ENCODE measurements at places on chromosomes 11 and 22.

GRCh38 chr11:126002181-126002580, 56.3 kb downstream of the VSIG10L2 start:
- DNase-seq = no peak

DNA sequence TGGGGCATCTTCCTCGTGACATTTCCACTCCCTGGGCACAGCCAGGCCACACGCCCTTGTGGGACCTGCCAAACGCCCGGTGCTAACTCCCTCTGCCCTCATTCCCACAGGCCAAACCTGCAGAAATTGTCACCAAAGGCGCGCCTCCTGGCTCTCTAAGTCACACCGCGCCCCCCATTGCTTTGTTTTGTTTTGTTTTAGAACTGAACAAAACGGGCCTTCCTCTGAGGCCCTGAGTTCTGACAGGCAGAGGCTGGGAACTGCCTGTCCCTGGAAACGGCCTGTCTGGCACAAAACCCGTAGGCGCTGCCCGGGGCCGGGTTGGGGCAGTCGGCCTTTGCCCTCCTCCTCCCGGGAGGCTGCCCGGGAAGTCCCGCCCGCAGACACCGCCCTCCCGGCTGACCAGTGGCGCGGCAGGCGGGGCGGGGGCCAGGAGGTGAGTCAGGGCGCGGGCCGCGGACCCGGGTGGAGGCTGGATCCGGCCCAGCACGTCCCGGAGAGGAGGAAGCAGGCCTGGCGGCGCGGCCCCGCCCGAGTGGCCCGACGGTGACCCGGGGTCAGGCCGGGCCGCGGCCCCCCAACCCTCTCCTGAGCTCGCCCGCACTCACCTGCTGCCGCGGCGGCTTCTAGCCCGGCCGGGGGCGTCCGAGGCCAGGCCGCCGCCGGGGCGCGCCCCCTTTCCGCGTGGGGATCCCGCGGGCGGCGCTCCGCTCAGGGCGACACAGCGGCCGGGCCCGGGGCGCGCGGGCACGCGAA, 465 bp downstream of the SUN2 start:
- peak; percentile 75 for DNase-seq

DNA sequence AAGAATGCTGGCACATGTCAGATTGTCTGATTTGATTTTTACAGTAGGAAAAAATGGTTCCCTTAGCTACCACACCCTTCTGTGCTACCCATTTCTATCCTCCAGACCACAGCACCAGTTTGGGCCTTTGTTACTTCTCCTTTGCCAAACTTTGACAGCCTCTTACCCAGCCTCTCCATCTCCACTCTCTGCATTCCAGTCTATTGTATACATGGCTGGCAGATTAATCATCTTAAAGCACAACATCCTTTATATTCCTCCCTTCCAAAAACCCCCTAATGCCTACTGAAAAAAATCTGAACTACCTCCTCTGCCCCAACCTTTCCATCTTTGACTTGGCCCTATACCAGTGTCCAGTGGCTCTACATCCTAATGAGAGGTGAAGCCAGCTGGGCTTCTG, 10.8 kb upstream of the PANX1 start:
- no peak for DNase-seq

DNA sequence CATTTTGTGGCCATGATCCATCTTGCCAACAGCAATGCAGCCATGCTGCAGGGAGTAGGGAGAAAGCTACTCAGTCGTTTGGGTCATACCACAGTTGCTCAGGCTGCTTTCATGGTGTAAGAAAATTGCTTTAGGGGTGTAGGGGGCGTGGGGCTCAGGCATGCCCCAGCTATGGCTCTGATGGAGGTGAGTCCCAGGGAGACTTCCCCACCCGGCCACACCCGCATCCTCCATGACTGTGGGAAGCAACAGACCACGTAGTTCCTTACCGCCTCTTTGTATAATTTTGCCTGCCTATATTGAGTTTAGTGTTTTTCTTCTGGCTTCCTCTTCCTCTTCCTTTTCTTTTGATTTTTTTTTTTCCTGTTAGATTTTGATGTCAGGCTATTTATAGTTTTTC, 58.8 kb downstream of the SPECC1L start:
- DNase-seq = no peak

DNA sequence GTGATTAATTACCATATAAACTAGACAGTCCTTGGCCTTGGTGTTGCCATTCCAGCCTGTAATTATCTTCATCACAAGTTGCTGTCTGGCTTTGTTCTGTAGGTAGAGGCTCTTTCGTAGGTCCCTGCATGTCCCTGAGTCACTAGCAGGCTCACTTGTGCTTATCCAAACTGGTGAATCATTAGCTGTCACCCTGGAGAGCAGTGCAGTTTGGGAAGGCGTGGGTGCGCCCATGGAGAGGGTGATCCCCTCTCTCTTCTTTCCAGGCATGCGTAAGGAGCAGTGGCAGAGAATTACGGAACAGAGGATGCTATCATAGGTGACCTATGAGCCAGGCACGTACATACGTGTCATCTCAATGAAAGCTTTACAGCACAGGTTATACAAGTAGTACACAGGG, 11.0 kb upstream of the EHF start:
- no peak for DNase-seq

Data from endothelial cell (in vitro differentiated cells).